Stimulated activated CD4-positive, alpha-beta T cell treated with anti-CD3 and anti-CD28 coated beads, Interleukin-1b, Interleukin-23, amount 100 ng/mL, for 1 hour (primary cell): ENCODE measurements at places on chromosomes 6 and 20.

- DNase-seq: no peak
Observed at GRCh38 chr6:152301021-152301764, 336.0 kb downstream of the SYNE1 start.

- DNase-seq: no peak
Observed at GRCh38 chr20:1777476-1777820, 117.8 kb upstream of the SIRPA start.

DNA sequence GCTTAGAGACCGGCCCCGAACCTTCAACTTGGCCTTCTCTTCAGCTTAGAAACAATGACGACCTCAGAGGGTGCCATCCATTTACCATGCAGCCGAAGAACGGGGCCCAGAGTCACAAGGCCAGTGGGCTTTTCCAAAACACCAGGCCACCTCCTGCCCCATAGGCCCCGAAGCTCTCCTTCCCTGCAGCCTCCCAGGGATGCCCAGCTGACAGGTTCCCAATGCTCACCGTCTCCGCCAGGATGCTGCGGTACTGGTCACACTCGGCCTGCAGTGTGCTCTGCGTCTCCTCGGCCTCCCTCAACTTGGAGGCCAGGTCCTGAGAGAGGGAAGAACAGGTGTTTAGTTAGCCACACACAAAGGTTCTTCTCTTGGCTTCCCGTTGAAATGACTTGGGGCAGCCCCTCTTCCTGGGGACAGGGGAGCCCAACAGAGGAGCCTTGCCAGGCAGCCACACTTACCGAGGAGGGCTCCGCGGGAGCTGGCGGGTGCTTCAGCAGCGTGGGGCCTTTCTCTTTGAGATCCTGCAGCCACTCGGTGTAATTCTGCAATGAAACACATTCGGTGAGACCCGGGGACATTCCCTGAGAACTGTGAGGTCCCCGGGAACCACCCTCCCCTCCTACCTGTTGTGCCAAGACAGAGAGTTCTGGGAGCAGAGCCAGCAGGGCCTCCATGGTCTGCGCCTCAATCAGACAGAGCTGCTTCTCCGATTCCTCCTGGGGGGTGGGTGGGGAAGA, 51.5 kb downstream of the DSTN start:
- DNase-seq: no peak

DNA sequence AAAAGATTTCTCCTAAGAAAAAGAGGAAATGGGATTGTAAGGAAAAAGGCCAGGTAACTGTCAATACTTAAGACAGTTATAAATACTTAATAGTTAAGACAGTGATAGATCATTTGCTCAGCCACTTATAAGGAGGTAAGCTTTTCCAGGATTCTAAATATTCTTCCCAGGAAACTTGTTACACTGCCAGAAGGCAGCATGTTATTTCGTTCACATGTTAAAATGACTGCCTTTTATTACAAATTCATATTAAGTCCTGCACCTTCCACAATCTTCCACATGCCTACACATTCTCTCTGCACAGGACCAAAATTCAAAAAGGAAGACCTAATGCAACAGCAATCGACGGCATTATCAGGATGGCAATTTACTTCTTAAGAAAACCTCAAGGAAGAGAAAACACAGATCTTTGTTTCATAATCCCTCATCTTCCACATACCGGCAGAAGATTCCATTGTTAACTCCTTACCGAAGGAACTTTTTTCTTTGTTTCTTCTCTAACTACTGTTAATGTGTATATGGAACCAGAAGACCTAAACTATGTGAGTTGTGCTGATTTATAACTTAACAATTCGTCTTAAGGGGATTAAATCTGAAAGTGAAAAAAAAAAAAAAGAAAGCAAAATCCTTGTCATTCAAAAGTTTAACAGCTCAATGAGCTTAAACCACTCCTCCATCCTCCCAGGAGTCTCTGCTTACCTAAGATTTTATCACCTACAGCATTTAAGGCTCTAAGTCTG, 799 bp downstream of the TAAR2 start:
- no peak for DNase-seq

DNA sequence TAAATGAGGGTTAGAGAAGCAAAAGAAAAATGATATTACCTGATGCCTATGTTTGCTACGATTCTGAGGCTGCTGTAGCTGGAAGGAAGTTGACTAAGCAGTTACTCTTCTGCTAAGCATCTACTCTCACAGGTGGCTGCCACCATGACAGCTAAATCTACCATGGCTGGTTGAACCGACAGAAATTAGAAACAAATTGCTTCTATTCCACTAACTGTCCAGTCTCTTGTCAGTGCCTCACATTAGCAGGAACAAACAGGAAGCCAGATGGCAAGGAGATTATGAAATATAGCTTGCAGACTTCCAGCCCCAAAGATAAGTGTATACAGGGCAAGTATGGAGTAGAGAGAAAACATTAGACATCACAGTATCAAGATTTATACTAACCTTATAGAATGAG, 59.4 kb upstream of the TMEM200A start:
- no peak for DNase-seq

GRCh38 chr20:36777167-36777566, 3.6 kb upstream of the DSN1 start:
- DNase-seq: no peak

- DNase-seq: no peak
Observed at GRCh38 chr6:133833949-133834359, 55.0 kb upstream of the TCF21 start.

- DNase-seq: no peak
Observed at GRCh38 chr20:41364967-41365765, 1.5 kb downstream of the EMILIN3 start.

- DNase-seq: no peak
Observed at GRCh38 chr6:104404377-104404776, 455.3 kb downstream of the HACE1 start.

GRCh38 chr6:137767911-137768690, 99.0 kb upstream of the TNFAIP3 start:
- DNase-seq: no peak

- peak; percentile 93 for DNase-seq
Observed at GRCh38 chr20:59032023-59032712, at the start of gene ATP5F1E. Gene ATP5F1E, minus strand, starts transcription at chr20:59032335. Its CDS starts 84 bp downstream, at chr20:59032251.

GRCh38 chr20:11003341-11003740, 329.5 kb upstream of the JAG1 start:
- no peak for DNase-seq

- DNase-seq: no peak
Observed at GRCh38 chr20:24743641-24744040, 205.4 kb upstream of the CST7 start.

GRCh38 chr20:2521369-2522305, 12.9 kb upstream of the ZNF343 start:
- DNase-seq: no peak

GRCh38 chr20:54620611-54621010, 145.2 kb downstream of the DOK5 start:
- no peak for DNase-seq

DNA sequence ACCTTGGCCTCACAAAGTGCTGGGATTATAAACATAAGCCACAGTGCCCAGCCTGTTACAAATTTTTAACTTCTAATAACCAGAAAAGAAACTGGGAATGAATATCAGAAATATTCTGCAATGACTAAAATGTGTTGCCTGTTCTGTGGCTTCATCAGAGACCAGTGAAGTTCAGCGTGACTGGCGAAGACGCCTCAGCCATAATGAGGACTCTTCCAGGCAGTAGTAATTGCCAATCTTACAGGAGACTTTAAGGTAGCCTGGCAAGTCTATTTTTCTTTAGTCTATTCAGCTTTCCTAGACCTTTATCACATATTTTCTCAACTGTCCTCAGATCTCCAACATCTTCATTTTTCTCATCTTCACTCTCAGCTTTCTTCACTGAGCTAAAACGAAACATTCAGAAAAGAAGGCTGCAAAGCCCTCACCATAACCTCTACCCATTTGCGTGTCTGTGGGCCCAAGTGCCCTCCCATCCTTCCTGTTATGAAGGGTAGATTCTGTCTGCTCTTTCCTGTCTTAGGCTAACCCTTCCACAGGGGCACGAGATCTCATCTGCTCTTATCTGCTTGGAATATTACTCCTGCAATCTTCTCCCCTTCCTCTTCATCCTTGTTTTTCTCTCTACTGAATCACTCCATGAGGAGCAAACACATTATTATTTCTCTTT, 42.0 kb upstream of the OLIG3 start:
- no peak for DNase-seq

- no peak for DNase-seq
Observed at GRCh38 chr20:56518721-56519398, 5.7 kb upstream of the FAM209A start.

DNA sequence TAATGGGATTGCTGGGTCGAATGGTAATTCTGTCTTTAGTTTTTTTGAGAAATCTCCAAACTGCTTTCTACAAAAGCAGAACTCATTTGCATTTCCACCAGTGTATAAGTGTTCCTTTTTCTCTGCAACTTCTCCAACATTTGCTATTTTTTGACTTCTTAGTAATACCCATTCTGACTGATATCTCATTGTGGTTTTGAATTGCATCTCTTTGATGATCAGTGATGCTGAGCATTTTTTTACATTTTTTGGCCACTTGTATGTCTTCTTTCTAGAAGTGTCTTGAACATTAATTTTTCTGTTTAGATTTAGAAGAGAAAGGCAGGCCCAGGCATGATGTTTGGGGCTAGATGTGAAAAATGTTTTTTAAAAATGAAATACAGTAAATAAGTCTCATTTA, 553.1 kb upstream of the MAN1A1 start:
- DNase-seq: no peak

DNA sequence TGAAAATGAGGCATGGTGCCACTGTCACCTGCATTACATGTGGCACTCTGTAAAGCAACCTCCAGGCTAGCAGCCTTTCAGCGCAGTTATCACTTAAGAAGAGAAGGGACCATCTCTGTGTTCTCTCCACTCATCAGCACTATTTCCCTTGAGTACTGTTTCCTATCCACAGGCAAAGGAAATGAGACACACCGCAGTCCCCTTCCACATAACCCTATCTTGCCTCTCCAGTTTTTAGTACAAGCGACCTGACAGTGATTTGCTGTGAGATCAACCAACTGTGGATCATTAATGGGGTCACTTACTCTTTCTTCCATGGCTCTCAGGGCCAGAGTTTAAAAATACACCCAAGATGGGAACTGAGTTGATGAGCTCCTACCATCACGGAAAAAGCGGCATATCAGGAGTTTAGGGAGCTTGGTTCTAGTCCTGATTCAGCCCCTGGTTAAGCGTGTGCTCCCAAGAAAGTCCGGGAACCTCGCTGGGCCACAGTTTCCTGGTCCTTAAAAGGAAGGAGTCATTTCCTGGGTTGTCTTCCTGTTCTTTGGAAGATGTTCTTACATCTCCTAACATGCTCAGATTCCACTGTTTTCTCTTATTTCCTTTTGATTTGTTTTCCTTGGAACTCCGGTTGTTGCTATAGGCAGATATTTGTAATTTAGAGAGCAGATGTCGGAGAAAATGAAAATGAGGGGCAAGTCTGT, 27.3 kb downstream of the PRDM1 start:
- no peak for DNase-seq

DNA sequence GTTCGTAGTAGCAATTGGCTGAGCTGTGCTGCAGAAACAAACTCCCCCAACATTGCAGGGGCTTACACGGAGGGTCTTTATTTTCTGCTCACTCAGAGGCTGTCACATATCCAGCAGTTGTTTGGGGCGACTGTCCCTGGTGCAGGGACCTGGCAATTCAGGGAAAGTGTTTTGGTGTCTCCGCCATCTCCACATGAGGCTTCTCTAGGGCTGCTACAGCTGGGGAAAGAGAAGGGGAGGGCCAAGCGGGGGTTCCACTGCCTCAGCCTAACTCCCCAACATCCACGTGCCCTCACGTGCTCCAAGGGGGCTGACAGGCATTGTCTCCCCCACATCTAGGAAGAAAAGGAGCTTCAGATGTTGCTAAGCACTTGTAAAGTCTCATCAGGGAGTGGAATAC, 61.3 kb upstream of the NXT1 start:
- no peak for DNase-seq

DNA sequence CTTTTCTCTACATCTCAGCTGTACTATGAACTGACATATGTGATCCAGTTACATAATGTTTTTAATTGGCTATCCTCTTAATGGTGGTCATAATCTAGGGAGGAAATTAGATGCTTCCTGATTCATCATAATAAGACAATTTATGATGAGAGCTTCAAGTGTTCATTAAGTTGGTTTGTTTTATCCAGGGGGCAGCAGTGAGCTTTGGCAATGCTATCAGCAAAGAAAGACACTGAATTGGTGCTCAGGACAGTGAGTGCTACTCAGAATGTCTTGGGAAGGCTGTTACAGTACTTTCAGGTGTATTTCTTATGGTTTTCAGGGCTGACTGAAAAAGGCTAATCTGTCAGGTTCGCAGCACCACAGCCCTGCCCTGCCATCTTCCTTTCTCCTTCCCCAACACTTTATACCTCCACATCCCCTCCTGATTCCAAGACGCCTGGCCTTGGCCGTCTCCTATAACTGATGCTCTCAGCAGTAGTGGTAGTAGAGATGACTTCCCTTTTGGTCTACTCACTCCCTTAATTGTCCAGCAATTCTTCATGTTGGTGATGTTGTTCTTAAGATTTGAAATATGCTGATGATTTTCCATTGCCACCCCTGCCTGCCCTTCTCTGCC, 67.0 kb upstream of the TNFAIP3 start:
- DNase-seq: peak; percentile 21

GRCh38 chr6:111750753-111751673, 122.2 kb downstream of the FYN start:
- no peak for DNase-seq

GRCh38 chr6:150588888-150589499, 10.7 kb upstream of the PLEKHG1 start:
- DNase-seq: no peak

DNA sequence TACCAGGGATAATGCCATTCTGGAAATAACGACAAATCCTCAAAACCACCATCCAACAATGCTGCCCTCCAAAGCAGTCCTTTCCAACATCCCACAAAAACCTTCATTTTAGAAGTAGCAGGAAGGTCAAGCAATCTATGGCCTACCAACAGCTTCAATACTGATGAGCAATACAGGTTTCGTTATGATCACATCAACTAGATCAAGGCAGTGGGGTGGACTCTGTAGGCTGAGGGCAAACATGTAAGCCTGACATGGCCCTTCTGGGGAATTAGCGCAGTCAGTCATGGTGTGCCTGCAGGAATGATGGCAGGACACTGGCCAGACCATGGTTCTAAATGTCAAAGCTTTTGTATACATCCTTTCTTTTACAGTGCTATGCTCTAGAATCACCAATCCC, 41.7 kb downstream of the EZR start:
- no peak for DNase-seq

DNA sequence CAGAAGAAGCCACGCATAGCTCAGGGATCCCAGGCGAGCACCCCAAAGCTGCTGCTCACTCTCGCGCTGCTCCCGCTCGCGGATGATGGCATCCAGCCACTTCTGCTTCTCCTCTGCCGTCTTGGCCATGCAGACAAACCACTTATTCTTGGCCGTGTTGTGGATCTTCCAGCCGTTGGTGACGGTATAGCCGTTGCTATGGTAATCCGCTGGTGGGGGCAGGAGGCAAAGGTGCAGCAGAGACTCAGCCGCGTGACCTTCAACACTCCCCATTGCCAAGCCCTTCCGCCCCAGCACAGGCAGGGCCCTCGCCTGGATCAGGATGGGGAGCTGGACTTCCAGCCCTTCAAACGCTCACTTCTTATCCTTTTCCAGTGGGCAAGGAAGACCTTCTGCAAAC, 136.9 kb downstream of the PREX1 start:
- no peak for DNase-seq
